ENCODE measurements at places on chromosomes 2 and 18.
A peak's percentile ranks its signal among the peaks of the same experiment; 100 is the strongest.

DNA sequence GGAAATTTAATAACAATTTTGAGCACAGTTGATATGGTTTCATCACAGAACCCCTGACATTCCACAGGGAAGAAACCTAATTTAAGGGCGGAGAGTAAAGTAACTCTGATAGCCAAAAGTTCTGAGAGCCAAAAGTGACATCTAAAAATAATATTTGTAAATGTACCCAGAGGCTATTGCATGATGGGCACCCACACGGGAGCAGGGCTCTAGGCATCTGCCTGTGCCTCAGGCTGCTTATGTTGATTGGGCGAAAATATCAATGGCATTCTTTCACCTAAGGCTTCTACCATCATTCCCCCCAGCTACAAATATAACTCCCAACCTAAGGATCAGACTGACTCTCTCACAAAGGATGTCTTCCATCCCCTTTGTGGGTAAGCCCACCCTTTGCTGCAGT is 54.1 kb upstream of the PTPRM start:
- no peak for DNase-seq

DNA sequence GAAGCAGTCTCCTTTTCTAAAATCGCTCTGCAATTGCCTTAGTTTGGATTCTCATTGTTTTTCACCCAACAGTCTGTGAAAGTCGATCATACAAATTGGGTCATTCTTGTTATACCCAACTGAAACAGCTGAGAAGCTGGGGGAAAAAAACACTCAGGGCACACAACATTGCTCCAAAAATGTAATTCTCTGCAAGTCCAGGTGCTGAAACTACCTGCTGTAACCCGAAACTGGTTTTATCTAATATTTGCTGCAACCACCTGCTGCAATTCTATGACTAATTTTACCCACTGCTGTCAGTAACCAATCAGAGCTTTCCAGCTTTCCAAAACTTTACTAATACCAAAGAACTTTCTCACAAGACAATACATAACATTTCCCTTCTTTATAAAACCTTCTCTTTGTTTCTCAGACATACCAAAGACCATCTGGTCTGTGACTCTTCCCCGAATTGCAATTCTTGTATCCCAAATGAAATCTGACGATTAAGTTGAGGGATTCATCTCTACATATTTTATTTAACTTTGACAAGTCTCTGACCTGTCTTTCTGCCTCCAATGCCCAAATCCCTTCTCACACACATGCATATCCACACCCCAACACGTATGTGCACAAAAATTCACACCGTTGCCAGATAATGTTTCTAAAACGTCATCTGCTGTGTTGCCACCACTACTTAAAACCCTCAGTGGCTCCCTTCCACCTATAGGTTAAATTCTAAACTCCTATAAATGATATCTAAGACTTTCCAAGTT is 198.3 kb downstream of the PIEZO2 start:
- no peak for DNase-seq

DNA sequence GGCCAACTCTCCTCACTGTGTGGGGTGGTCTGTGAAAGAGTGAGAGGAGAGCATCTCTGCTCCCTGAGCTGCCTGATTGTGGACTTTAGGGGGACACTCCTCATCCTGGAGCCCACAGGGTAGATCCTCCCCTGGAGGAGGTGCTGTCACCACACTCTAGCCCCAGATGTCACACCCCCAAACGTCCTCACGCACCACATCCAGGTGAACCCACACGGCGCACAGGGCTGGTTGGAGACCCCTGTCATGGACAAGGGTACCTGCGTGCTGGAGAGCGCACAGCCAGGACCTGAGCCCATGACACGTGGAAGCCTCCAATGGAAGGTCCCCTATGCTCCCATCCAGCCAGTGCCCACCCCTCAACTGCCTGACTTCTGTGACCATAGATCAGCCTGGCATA is 10.5 kb downstream of the AGXT start:
- DNase-seq = no peak

DNA sequence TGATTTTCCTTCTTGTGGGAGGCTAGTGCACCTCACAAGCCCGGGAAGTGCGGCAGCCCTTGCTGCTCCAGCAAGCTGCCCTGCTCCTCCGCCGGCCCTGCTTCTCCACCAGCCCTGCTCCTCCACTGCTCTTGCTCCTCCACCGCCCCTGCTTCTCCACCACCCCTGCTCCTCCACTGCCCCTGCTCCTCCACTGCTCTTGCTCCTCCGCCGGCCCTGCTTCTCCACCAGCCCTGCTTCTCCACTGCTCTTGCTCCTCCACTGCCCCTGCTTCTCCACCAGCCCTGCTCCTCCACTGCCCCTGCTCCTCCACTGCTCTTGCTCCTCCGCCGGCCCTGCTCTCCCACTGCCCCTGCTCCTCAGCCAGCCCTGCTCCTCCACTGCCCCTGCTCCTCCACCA is 95.6 kb downstream of the NDUFA10 start:
- DNase-seq = no peak

- DNase-seq = peak; percentile 91
These were observed 33.1 kb downstream of the ARL4C start for GRCh38 chr2:234463626-234464290.

DNA sequence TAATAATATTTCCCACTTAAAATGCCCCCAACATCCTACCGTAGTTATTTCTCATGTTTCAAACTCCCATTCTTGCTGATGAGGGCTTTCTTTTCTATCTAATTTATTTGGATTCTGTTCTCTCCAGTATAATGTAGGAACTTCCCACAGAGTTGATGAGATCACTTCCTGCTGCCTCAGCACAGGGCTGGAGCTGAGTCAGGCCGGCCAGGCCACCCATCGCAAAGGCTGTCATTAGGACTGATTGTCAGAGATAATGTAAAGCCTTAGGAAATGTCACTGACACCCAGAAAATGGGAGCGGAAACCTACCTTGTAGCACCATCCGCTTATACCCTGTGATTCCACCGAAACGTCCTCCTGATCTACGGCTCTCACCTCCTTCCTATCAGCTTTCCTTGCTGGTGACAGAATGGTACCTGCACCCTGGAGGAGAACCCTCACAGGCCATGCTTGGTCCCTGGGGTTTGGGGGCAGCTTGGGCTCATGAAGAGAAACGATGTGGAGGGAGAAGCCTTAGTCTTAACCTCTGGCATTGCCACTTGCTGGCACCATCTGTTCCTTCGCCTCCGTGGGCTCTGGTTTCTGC is 672.8 kb upstream of the ID2 start:
- peak; percentile 11 for DNase-seq

DNA sequence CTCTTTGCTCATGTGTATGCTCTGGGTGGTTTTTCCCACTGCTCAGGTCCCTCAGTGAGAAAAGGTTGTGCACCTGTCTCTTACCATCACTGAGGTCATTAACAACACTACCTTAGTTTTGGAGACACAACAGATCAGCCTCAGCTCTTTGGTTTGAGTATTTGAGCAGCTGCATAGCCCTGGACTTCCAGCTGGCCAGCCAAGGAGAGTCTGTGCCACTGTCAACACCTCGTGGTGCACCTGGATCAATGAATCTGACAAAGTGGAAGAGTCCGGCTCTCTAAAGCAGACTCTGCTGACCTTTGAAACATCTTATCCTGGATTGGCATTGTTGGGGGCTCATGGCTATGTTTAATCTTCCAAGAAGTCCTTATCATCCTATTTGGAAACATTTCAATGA is 30.0 kb downstream of the SERPINB8 start:
- DNase-seq = no peak

DNA sequence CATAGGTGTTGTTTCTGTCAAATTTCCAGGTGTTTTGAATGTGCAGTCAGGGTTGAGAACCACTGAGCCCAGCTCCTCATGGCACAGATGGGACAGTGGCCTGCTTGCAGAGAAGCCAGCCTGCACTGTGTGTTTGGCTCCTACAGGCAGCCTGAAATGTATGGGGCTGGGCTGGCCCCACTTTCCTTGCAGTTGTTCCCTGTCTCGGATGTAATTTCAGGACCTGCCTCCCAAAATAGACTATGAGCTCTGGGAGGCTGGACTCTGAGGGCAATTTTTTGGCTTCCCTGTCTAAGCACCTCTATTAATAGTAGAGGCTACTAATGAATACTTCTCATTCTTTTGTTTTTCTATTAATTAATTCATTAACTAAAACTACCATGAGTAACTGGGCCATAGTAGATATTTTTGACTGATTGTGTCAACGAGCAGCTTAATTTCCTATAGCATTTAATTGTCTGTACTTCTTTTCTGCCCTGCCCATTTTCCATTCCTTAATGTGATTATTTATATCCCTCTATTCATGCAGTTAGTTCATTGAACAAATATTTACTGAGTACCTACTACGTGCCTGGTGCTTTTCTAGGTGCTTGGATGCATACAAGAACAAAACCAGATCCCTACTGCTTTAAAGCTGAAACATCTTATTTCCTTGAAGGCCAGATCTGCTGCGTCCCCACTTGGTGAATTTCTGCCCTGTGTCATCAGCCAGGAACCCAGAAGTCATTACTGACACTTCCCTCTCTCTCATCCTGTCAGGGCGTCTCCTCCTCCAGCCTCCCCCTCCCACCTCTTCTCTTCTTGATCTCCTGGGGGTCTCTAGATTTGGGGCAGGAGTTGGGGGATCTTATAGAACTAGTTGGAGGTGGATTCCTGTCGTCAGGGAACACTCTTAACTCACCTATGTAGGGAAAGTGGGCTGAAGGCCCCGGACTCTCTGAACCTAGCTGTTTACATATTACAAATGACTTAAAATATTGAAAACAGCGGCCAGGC is 16.3 kb downstream of the DYSF start:
- no peak for DNase-seq
